ENCODE measurements at places on chromosomes 5 and 9. TPM values are rescaled to one million over a fixed set of nuclear protein-coding genes. Genes with fewer than 3 reads are reported as not detected.

GRCh38 chr5:170848033-170848432 is 13.8 kb upstream of the RANBP17 start:
- no peak for DNase-seq

DNA sequence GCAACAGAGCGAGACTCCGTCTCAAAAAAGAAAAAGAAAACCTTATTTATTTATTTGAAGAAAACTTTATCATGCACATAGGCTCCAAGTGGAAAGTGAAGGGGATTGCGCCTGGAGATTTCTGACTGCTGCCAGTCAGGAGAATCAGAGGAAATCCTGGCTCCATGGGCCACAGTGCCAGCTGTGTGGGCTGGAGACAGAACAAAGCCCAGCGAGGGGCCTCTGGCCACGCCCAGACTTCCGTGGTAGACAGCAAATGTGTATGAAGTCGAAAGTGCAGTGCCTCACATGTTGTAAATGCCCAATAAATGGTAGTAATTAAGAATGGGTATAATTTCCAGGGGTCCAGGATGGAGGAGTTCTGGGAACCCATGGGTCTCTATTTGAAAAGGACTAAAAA is 75.8 kb upstream of the WWC1 start:
- DNase-seq, result no peak

GRCh38 chr5:483434-484140 is 40.6 kb downstream of the EXOC3 start:
- DNase-seq, result no peak

- DNase-seq, result no peak
Observed at GRCh38 chr5:1037671-1038416, 29.2 kb downstream of the NKD2 start.

- DNase-seq, result no peak
Observed at GRCh38 chr9:81470864-81471263, 218.5 kb downstream of the TLE1 start.

DNA sequence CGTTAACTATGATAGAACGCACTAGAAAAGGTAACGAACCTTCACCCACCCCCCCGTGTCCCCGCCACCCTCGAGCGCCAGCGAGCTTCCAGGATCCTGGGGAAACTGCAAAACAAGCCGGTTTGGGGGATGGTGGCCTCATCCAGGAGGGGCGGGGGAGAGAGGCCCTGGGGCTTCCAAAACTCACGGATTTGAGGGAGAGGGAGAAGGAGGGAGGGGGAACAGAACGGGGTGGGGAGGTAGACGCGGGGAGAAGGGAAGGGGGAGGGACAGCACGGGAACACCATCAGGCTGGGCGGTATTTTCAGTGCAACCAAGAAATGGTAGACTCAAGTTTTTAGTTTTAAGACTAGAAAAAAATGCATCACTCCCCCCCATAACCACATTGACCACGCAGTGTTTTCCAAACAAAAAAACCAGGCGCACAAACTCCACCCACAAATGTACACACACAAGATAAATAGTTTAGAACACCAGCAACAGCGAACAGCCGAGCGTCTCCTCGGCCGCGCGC is 1.4 kb downstream of the NRARP start:
- DNase-seq, result peak; percentile 74

CDHR2 gene
- total RNA-seq, result 0.20 TPM

ZCCHC10 gene
- total RNA-seq, result 22.9 TPM

ZNF879 gene
- total RNA-seq, result not detected

CKS2 gene
- total RNA-seq, result 139 TPM

VCAN gene
- not detected for total RNA-seq

Measured in HT-29 (cell line).